Activated CD8-positive, alpha-beta memory T cell treated with anti-CD3 and anti-CD28 coated beads for 24 hours (primary cell): ENCODE measurements at places on chromosomes 2 and 18.

GRCh38 chr2:55119711-55120487 lies 69.6 kb upstream of the RTN4 start:
- DNase-seq, result peak; percentile 30

DNA sequence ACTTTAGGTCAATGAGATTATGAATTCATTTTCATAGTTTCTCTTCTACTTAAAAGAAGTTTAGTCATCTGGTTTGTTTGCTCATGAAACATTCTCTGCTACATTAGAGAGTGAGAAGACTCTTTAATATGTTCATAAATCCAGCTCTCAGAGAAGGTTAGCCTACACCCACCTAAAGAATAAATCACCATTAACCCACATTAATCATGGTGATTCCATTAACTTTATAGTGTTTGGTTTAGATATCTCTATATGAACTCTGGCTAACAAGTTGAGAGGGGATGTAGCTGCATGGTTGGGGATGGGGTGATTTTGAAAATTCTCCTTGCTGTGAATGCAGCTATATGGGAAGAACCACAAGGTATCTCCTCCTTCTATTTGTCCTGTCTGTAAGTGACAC lies 10.7 kb downstream of the TFPI start:
- DNase-seq, result no peak

DNA sequence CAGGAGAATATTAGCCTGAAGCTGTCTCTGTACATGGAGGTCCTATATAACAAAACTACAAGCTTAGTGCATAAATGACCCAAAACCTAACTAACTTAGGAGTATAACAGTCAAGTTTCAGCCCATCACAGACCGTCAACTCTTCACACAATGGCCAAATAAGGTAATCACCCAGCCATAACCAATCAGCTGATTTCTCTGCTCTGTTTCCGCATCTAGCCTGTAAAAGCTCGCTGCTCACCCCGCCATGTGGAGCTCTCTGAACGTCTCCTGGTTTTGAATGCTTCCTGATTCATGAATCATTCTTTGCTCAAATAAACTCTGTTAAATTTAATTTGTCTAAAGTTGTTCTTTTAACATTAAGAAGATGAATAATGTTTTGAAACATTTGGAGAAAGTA lies 593.6 kb downstream of the TMX3 start:
- DNase-seq, result no peak

DNA sequence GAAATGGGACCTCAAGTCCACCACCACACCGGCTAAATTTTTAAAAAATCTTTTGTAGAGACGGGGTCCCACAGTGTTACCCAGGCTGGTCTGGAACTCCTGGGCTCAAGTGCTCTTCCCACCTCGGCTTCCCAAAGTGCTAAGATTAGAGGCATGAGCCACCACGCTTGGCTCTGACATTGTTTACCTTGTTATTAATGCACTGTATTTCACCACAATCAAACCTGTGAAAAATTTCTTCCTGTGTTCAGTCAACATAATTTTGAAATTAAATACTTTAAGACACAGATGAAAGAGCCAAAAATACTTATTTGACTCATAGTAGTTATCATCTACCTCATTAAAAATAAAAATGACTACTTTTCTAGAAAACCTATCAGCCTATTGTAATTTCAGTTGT lies 16.0 kb upstream of the FAM124B start:
- DNase-seq, result no peak

DNA sequence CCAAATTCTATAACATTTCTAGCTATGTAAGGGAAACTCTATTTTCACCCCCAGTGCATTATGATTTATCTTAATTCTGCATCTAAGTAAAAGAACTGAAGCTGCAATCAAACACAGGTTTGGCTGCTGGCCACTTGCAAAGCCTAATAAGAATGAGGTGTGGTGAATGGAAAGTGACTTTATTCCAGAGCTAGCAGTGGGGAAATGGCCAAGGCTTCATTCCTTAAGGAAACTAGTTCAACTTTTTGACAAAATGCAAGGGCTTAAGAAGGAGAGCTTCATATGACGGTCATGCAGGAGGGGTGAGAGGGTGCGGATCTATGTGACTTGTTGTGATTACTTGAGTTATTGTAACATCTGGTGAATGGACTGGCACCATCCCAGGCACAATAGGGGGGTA lies 1802.0 kb downstream of the SUCLG1 start:
- DNase-seq, result no peak
